Left lung (tissue), 14 donors: ENCODE measurements at places on chromosomes 16 and 17. TPM values are rescaled to one million over a fixed set of nuclear protein-coding genes. Genes with fewer than 3 reads are reported as not detected.

DNA sequence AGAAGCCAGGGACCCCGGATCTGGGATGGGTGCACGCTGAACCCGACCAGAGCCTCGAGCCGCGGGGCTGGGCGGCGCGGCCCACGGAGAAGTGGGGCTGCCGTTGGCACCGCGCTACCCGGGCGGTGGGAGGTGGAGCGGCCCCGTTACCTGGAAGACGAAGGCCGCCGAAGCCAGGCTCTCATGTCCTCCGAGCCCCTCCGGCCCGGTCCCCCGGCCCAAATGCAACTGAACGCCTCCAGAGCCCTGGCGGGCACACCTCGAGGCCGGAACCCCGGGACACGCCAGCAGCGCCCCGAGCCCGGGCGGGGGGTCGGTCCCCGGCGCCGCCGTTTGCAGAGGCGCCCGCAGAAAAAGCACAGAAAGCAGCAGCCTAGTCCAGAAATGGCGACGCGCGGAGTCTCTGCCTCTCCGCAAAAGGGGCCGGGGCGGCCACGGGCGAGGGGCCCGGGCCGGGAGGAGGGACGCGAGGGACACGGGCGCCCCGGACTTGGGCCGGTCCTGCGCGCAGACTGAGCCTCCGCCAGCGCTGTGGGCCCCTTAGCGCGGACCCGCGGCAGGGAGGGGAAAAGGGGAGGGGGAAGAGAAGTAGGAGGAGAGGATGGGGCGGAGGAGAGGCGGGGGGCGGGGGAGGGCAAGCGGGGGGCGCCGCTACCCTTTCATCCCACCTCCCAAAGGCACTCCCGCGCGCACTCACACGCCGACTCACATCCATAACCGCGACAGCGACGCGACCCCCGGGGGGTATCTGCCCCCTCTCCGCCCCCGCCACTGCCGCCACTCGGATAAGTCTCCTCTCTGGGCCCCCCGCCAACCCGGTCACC, 1.4 kb downstream of the AXIN2 start:
- DNase-seq = peak; percentile 83

- DNase-seq = peak; percentile 24
Observed at GRCh38 chr16:55710466-55710865, 54.7 kb downstream of the SLC6A2 start.

GRCh38 chr17:59435238-59435637, 103.8 kb downstream of the YPEL2 start:
- DNase-seq = no peak

Gene PHOSPHO1
- 1.0 TPM for total RNA-seq

DNA sequence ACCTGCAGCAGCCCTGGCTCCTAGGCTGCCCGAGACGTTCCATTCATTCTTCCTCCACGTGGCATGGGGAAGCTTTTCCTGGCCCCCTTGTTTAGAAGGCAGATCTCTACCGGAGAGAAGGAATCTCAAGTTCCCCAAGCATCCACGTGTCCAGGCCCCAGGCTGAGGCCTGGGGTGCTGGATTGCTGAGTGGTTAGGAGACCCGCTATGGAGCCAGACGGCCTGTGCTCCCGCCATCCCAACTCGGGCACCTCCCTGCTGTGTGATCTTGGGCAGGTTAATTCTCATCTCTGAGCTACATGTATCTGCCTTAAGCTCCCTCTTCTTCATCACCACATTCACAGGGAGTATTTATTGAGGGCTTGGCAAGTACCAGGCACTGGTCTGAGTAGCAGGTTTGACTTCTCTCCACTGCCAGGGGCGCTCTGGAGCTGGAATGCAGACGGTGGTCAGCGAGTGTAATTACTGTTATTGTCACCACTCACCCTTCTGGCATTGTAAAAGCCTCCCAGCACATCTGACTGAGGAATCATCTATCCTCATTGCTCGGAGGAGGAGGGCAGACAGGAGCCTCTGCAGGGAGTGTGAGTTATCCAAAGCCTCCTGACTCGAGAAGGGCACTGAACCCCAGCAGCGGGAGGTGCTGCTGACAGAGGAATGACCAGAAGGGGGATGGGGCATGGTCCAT, 1.1 kb upstream of the ADGRG1 start:
- peak; percentile 61 for DNase-seq

GRCh38 chr17:80318166-80318565, 57.5 kb downstream of the RNF213 start:
- DNase-seq = no peak

GRCh38 chr17:17966399-17966798, 5.8 kb downstream of the TOM1L2 start:
- no peak for DNase-seq

Gene ZNF174
- 8.1 TPM for total RNA-seq

DNA sequence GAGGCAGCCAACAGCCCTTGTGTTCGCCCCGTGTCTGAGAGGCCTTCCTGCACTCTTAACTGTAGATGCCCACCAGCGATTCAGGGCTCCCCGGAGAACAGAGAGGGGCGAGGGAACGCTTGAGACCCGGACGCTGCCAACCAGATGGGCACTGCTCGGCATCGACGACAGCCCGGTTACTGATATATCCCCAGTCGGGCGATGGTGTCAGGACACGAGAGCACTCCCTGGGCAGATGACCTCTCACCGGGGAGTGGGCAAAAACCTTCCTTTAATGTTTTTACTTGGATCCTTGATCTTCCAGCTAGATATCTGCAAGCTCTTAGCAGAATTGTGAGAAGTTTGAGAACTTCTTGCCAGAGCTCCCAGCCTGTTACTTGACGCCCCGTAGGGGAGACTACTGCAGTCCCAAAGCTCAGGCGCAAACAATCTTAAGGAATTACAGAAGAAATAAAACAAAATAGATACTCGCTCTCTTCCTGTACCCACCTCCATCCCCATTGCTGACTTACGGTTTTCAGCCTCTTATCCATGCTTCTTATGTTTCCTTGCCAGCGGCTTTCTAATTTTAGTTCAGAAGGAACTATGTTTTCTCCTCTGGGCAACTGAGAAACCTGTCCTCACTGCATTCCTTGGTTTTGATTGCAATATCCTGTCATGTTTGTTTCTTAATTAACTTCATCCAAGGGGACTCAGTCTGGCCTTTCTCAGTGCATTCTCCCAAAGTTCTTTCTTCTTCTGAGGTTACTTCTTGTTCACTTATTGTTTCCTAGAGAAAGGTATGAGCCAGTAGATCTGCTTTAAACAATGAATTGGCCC, 845 bp downstream of the SP2 start:
- DNase-seq = no peak

Gene NPIPA3
- 2.9 TPM for total RNA-seq

Gene ABCC3
- 52.3 TPM for total RNA-seq
